ENCODE measurements at places on chromosomes 12 and 14. TPM values are rescaled to one million over a fixed set of nuclear protein-coding genes. Genes with fewer than 3 reads are reported as not detected.

The ADIPOR2 gene
- 51.5 TPM for total RNA-seq

The APOF gene
- not detected for total RNA-seq

The ENDOU gene
- not detected for total RNA-seq

The CYP46A1 gene
- total RNA-seq = 0.34 TPM

The MYL2 gene
- total RNA-seq = not detected

The VPS37B gene
- total RNA-seq = 22.9 TPM

The POTEG gene
- not detected for total RNA-seq

The KIF26A gene
- total RNA-seq = 0.59 TPM

The OTX2 gene
- not detected for total RNA-seq

The SLCO1B1 gene
- total RNA-seq = not detected

The AKAP6 gene
- 0.15 TPM for total RNA-seq

The DLK1 gene
- total RNA-seq = not detected

The OTUB2 gene
- total RNA-seq = 0.61 TPM

The SLC7A7 gene
- total RNA-seq = 2.7 TPM

The FAM186B gene
- 0.66 TPM for total RNA-seq

The DNAI7 gene
- total RNA-seq = 0.51 TPM

The TCTN1 gene
- total RNA-seq = 10.2 TPM

The OR10G3 gene
- total RNA-seq = not detected

The MANSC4 gene
- total RNA-seq = 0.64 TPM

The BBOF1 gene
- total RNA-seq = 1.2 TPM

The GDF3 gene
- not detected for total RNA-seq

The CSAD gene
- total RNA-seq = 76.3 TPM

The CPNE6 gene
- total RNA-seq = not detected

The IRF9 gene
- 134 TPM for total RNA-seq

The SYNJ2BP gene
- 19.4 TPM for total RNA-seq

The ZFC3H1 gene
- 133 TPM for total RNA-seq

The LIN7A gene
- 7.1 TPM for total RNA-seq

The CCDC177 gene
- not detected for total RNA-seq

The IGF1 gene
- total RNA-seq = 0.30 TPM

The NID2 gene
- not detected for total RNA-seq

The ARF6 gene
- total RNA-seq = 74.8 TPM

The SPATS2 gene
- 7.4 TPM for total RNA-seq

The ACRBP gene
- total RNA-seq = 20.3 TPM

Measured in naive thymus-derived CD4-positive, alpha-beta T cell (primary cell).